AG09319 (cell line): ENCODE measurements at places on chromosomes 1 and 21.
A peak's percentile ranks its signal among the peaks of the same experiment; 100 is the strongest.

DNA sequence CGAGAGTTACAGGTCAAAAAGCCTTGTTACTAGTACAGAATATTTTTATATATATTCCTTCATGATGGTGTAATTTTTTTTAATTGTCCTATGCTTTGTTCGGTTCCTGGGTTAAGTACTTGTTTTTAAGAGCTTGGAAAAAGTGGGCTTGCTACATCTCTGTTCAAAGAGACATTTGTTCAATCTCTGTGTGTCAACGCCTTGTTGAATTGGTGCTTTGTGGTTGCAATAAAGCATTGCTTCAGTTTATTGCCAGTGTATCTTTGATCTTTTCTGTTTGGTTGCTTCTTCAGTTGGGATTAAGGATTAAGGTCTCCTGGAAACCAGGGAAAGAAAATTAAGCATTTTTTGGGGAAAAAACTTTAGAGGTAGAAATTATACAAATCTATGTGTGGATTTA, 47.7 kb upstream of the DNASE2B start:
- DNase-seq, result no peak

- peak; percentile 42 for DNase-seq
Observed at GRCh38 chr1:221335161-221336101, 406.5 kb downstream of the DUSP10 start.

DNA sequence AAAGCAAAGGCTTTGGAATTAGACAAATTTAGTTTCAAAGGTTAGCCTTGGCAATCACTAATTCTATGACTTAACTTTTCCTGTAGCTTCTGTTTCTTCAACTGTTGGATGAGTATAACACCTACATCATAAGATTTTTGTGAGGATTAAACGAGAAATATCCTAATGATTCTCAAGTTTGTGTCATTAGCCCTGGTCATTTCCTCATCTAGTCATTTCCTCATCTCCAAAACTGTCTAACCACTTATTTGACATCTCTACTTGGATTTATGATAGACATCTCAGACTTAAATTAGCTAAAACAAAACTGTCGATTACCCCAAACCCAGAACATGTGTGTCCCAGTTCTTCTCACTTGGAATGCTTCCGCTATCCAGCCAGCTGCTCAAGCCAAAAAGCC, 80.2 kb upstream of the CHODL start:
- no peak for DNase-seq

DNA sequence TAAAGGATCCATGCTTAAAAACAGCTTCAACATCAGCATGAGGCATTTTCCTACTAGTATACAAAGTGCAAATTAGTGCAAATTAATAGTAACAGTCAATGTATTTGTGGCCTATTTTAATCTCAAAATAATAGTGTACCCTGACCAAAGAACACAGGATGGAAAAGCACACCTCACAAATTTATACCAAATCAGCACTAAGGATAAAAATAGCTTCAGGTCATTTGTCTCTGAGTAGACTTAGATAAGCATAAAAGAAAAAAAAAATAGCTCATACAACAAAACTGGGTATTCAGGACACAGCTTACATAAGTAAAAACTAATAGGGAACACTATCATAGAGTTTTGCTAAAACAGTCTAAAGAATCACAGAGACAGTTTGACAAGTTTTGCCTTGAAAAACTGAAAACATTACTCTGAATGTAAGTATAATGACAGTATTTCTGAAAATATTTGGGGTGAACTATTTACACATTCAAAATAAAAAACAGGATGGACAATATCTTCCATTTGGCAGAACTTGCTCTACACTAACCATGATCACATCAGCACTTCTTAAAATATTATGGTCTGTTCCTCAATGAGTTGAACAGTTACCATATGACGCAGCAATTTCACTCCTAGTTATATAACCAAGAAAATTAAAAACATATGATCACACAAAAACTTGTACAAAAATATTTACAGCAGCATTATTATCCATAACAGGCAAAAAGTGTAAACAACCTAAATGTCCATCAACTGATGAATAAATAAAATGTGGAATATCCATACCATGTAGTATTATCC, 46.3 kb downstream of the RNF115 start:
- no peak for DNase-seq

DNA sequence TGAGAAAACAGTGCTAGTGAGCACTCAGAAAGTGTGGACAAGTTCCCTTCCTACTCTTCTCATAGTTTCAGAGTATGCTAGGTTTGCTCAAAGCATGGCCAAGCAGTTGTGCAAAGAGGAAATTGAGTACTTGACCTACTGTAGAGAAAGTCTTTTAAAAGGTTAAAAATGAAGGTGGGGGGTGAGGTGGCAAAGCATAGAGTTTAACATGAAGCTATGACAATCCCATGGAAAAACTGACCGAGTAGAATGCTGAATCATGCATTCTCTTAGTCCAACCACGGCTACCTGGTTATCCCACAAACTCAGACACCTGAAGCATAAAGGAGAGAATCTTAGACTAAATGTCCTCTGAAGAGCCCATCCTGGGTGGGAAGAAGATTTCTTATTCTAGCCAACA, 79.9 kb downstream of the PTPN14 start:
- no peak for DNase-seq

DNA sequence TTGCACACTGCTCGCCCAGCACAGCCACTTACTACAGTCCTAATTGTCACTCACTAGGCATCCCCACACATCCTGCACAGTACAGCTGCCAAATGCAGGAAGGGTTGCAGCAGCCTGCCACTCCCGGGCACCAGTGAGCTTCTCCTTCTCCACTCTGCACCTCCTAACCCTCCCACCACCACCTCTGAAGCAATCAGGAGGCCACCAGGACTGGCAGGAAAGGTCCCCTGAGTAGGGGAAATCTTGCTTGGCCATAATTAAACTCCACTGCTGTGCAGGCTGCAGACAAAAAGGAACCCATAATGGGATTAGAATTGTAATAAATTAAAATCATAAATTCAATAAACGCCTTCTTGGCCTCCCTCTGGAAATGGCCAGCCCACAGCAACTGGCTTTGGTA, 31.8 kb downstream of the FBXO2 start:
- DNase-seq, result no peak

DNA sequence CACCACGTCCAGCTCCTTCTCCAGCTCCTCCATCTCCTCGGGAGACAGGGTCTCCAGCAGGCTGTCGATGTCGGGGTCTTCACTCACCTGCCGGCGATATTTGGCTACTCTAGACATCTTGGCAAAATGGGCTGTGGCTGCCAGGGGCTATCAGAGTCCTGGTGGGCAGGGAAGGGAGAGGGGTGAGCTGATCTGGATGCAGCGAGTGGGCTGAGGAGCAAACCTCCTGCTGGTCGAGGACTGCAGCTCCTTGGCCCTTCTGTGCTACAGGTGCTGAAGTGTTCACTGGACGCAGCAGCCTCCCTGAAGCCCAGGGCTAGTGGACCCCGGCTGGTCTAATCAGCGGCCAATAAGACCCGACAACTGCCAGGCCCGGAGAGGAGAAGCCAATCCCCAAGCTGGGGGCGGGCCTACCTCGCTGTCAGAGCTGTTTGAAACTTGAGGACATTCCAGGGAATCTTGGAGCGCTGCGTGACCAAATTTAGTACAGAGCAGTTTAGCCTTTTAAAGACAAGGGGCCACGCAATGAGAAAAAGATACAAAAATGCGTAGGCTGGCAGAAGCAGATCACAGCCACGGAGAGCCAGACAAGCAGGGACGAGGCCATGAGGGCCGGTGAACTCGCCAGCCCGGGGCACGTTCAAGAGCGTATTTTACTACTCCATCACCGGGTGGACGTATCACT, at the start of gene LMOD1:
TSS of gene LMOD1 (minus strand) at position 325 of the 685 bp plus-strand sequence. CDS start at position 117, 208 bp downstream.
- peak; percentile 89 for DNase-seq

- no peak for DNase-seq
Observed at GRCh38 chr1:61175976-61176375, 93.6 kb downstream of the NFIA start.

GRCh38 chr1:213481395-213481794, 430.4 kb downstream of the RPS6KC1 start:
- no peak for DNase-seq

DNA sequence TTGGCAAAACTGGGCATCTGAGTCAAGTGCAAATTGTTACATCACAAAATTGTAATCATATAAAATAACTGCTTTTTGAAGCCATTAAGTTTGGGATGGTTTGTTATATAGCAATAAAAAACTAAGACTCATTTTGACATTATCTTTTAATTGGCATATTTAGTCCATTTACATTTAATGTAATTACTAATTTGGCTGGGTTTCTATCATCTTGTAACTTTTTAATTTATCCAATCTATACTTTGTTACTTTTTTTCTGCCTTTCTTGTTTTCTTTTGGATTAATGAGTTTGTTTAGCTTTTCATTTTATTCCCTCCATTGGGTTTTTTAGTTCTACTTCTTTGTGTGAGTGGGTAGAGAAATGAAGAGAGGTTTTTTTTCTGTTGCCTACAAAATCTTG, 76.3 kb downstream of the DRAM2 start:
- DNase-seq, result no peak

DNA sequence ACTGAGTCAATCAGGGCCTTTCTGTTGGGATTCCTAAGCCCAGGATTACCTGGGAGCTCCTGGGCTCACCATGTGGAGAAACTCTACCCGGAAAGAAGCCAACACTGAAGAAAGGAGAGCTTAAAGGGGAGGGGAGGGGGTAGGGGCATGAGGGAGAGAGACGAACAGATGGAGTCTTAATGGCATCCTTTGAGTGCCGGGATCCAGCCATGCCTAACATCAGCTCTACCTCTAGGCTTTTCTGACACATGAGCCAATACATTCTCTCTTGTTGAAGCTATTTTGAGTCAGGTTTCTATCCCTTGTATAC, 75.0 kb downstream of the NPHP4 start:
- DNase-seq, result no peak

DNA sequence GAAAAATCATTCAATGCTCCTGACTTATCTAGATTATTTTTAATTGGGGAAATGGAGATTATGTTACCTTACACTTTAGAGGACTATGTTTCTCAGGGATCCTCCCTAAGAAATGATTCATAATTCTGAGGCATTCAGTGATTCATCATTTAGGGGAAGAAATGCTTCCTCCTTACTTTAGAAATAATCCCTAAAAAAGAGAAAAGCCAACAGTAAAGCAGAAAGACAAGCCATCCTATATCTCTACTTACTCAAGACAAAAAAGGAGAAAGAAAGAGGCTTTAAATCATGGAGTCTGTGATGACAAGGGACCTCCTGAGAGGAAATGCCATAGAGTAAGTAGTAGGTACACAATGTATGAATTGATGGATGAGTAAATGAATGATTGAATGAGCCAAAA, 137.0 kb downstream of the BRINP2 start:
- DNase-seq, result no peak

- DNase-seq, result no peak
Observed at GRCh38 chr1:39694026-39694425, 2.8 kb upstream of the HPCAL4 start.

GRCh38 chr21:16305686-16306085, 575.9 kb downstream of the USP25 start:
- no peak for DNase-seq

- no peak for DNase-seq
Observed at GRCh38 chr1:188122646-188123045, 1293.9 kb downstream of the PLA2G4A start.

DNA sequence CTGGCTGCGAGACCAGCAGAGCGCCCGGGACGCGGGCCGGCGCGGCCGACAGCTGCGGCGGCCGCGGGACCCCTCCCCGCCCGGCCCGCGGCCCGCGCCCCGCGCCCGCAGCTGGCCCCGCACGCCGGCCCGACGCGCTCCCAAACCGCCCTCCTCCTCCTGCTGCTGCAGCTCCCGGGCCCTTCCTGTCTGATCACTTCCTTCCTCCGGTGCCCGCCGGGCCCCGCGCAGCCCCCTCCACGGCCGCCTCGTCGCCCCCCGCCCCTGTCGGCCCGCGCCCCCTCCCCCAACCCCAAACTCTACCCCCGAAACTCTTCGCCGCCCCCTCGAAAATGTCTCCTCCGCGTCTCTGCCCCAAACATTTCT, 594 bp downstream of the LUZP1 start:
- DNase-seq, result no peak

DNA sequence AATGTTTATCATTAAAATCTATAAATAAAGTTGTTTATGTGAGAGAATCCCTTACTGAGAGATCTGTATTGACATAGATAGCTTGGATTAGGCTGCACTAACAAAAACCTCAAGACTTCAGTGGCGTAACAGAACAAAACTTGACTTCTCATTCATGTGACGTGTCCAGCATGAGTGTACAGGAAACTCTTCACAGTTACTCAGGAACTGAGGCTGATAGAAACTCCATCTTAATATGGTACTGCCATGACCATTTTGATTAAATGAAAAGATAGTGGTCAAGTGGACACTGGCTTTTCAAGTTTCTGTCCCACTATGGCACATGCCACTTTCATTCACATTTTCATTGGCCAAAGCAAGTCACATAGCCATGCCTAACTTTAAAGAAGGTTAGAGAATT, 3.7 kb downstream of the ST3GAL3 start:
- DNase-seq, result no peak

GRCh38 chr21:37528150-37528937, 161.8 kb downstream of the DYRK1A start:
- no peak for DNase-seq
